ENCODE measurements at places on chromosomes 7 and 10.
A peak's percentile ranks its signal among the peaks of the same experiment; 100 is the strongest.

DNA sequence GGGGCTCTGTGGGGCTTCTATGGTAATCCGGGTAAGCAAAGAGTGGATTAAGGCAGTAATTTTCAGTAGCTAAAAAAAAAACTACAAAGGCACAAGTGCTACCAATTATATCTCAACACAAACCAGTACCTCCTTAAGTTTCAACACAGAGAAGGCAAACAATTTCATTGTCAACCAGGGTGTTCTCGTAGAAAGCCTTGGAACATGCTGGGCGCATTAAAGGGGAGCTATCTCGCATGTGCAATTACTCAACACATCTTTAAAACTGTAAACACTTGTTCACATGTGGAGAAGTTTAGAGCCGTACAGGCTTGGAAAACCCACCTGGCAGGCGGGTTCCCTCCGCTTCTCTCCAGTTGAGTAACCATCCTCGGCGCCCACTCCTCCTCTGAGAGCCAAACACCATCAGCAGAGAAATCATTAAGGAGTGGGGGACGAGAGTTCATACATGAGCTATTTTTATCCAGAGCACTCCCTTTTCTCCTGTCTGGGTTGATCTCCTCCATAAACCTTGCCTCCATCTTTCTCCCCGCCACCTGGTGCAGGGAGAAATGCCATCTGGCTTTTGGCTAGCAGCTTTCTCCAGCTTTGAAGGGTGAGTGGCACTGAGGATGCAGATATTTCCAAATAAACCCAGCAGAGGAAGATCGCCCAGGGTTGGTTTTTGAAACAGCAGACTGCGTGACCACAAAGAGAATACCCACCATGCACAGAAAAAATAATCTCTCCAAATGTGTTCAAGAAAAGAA lies 287.1 kb downstream of the WDR11 start:
- DNase-seq: no peak

DNA sequence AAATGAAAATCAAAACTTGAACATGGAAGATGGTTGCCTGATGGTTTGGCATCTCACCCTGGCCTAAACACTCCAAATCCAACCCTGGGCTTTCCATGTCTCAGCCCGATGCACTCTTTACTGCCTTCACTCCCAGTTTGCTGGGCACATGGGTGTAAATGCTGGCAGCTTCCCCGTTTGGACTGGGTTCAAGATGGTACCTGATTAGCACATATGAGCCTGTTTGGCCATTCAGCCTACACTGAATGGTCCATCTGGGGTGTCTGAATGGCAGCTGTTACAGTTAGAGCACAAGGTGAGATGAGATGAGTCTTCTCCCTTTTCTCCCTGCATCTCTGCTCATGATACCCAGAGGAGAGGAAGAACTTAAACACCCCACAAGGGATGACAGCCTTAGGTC lies 37.1 kb downstream of the ATXN7L1 start:
- DNase-seq: no peak

DNA sequence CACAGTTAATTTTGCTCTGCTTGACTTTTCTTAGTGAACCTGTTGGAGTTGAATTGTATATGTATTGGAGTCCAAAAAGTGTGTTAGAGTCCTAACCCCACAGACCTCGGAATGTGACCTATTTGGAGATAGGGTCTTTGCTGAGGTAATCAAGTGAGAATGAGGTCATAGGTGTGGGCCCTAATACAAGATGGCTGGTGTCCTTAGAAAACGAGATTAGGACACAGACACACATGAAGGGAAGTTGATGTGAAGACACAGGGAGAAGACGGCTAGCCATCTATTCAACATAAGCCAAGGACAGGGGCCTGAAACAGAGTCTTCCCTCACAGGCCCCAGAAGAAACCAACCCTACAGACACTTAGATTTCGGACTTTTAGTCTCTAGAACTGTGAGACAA lies 260.6 kb upstream of the NEBL start:
- DNase-seq: no peak

GRCh38 chr10:28806951-28807759 lies 129.8 kb downstream of the BAMBI start:
- DNase-seq: no peak

- no peak for DNase-seq
Observed at GRCh38 chr7:98762620-98763019, 107.2 kb downstream of the TMEM130 start.

DNA sequence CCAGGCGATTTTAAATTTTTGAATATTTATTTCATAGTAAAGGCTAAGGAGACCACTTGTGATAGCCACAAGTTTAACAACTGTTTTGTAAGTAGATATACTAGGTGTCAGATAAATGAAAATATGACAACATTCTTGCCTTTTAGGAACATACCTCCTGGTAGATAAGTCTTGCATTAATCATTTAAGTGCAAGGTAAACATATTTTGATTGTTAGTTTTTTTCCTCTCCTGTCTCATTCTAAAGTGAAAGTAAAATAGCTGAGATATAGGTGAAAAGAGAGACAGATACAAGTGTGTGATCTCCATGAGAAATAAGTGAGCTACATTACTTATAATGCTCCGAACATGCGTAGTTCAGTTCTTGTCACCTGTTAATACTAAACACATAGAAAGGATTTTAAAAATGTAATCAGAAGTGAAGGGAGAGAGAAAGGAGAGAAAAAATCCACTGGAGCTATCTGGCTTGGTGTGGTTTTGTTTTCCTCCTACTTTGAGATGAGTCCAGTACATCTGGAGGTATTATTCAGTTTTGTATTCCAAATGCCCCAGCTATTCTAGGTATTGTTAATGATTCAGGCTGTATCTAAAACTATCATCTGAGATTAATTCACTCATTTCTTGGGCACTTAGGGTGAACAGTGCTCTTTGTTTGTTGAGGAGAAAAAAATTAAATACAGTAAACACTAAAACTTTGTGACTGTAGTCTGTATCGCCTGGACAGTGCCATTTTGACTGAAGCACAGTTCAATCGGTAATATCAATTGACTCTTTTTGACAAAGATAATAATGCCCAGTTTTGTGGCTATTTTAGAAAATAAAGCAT lies 21.2 kb downstream of the GLCCI1 start:
- no peak for DNase-seq

- DNase-seq: no peak
Observed at GRCh38 chr7:100968650-100969049, 715 bp upstream of the MUC12 start.

- no peak for DNase-seq
Observed at GRCh38 chr7:26013551-26014083, 138.4 kb upstream of the NFE2L3 start.

GRCh38 chr10:99369551-99369950 lies 40.4 kb downstream of the CNNM1 start:
- no peak for DNase-seq

DNA sequence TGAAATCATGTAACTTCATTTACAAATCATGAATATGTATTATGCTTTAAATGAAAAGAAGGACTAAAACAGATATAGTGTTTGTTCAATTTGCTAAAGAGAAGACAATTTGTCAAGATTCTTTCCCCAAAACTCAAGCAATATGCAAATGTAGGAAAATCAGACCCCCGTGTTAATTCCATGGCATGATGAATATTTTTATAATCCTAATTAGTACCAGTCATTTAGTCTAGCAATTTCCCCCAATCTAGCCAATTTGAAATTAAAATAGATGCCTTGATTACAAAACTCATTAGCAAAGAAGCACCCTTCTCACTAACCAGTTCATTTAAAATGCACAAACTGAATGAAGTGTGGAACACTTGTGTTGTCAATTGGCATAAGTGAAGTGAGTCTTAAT lies 347.6 kb downstream of the SORCS3 start:
- no peak for DNase-seq

DNA sequence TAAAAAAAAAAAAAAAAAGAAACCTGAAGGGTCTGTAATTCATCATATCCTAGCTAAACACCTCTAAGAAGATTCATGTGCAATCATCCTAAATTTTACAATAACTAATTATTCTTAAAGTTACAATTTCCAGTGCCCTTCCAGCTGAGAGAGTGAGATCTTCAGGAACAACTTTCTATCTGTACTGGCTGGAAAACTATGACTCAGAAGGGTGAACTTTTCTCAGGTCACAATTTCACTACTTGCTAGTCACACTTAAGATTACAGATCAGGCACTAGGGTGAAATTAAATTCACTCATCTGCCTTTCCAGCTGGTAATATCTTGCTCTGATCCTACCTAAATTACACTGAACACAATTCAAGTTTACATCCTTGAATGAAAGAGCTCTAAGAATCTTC lies 158.8 kb downstream of the ANK3 start:
- DNase-seq: no peak

DNA sequence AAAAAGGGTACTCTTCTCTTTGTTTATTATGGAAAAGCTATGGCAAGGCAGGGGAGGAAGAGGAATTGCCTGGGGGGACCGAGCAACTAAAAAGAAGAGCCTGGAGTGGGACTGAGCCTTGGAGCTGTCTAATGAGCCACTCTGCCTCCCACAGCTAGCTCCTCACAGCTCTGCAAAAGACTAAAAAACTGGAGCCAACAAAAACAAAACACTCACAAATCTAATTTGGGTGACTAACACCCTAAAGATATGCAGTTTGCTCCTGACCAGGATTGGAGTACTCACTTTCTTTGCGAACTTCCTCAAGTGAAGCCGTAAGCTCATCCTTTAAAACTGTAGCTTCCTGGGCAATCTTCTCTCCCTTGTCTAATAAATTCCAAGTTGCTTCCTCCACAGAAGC lies 89.4 kb downstream of the CTNNA3 start:
- no peak for DNase-seq

DNA sequence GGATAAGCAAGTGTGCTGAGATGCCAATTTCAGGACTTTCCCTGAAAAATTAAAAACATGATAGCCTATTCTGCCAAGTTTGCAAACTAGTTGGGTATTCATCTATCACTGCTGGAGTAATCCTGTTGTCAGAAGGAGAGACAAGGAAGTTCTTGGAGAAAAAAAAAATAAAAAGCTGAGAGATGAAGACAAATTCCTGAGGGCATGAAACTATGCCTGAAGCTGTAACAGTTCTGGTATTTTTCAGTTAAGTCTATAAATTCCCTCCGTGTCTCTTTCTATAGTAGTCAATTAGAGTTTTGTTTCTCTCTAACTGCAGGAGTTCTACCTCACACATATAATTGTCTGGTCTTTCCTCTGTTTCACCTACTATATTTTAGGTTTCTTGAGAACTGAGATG lies 95.7 kb downstream of the DGKB start:
- DNase-seq: no peak

- DNase-seq: no peak
Observed at GRCh38 chr7:123901101-123901500, 23.9 kb upstream of the SPAM1 start.

- peak; percentile 13 for DNase-seq
Observed at GRCh38 chr7:127504715-127505114, 80.7 kb downstream of the GCC1 start.

DNA sequence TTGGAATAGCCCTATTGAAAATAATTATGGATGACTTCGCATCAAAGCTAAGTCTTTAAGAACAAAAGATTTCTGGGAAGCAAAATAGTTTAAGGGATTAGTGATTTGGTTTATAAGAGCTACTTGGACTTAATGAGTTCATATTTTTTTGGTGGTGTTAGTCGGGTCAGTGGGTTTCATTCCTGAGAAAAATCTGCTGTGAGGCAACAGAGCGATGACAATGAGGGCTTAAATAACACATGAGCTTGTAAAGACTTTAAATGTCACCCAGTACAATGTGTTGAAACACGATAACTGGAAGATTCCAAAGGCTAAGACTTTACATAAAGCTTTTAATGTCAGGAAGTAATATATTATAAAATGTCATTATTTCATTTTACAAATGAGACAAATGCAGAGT lies 178.8 kb downstream of the ARL4A start:
- DNase-seq: no peak

DNA sequence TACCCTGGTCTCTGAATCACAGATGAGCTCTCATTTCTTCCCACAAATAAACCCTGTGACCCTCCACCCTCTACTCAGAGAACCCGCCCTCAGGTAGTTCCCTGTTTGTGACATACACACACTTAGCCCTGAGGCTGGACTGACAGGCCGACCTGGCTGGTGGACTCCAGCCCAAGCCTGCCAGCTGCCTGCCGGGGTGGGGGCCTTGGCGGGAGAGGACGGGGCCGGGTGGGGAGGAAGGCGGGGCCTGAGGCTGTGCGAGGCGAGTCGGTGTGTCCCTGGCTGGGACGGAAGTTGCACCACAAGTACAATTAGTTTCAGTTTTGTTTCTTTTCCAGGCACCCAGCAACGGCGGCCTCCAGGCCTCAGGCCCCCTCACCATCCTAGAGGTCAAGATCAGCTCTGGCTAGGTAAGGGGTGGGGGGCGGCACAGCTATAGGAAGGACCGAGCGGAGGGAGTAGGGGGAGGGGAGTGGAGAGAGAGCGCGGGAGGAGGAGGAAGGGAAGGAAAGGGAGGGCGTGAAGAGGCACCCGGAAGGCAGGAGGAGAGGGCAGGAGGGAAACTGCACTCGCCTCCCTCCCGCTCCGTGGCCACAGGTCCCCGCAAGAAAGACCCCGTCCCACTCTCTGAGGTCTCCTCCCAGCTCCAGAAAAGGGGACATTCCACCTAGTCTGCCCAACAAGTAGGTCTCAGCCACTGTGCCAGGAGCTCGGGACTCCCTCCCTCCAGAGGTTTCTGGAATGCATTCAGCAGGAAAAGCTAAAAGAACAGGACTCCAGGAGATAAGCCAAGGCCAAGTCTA lies at the start of gene TRIM56:
TRIM56 (plus strand) TSS at position 320 of the 803 bp plus-strand sequence. CDS start 1,832 bp downstream, outside the sequence.
- peak; percentile 78 for DNase-seq

GRCh38 chr7:4138866-4139265 lies 543.2 kb upstream of the FOXK1 start:
- no peak for DNase-seq

- no peak for DNase-seq
Observed at GRCh38 chr7:141257597-141257996, 183.7 kb downstream of the TMEM178B start.

DNA sequence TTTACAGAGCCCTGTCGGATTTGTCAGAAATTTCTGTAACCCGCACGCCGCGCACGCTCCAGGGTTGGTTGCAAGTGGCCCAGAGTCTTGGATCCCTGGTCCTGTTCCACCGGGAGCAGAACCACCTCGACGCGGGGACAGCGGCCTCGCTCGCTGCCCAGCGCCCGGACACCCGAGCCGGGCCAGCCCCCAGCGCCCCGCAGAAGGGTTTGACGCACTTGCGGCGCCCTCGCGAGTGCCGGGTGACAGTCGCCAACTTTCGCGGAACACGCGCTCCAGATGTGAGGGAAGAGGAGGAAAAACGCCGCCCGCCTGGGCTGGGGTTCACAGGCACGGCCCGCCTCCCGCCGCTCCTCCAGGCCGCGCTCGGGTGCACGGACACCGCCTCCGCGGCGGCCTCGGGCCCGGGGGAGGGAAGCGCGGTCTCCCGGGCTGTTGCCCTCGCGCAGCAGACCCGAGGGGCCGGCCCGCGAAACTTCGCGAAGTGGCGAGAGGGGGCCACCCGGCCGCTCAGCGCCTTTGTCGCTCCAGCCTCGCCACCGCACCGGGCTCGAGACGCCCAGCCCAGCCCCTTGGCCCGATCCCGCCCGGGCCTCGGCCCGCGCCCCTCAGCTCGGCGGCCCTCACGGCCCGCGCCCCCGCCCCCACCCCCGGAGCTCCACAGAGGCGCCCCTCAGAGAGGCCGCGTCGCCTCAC lies 514 bp downstream of the RNF216 start:
- peak; percentile 34 for DNase-seq

- no peak for DNase-seq
Observed at GRCh38 chr10:113360870-113361269, 192.0 kb upstream of the HABP2 start.

GRCh38 chr7:15915686-15916293 lies 229.3 kb upstream of the MEOX2 start:
- no peak for DNase-seq

Data from CD4-positive, alpha-beta T cell treated with Interleukin-10 for 1 hour (primary cell).